Activated T-cell treated with anti-CD3 and anti-CD28 coated beads, Interleukin-2, amount 50 U/mL, for 72 hours (primary cell): ENCODE measurements at places on chromosomes 3 and 15. TPM values are rescaled to one million over a fixed set of nuclear protein-coding genes. Genes with fewer than 3 reads are reported as not detected.
A peak's percentile ranks its signal among the peaks of the same experiment; 100 is the strongest.

GRCh38 chr3:113212844-113213375 lies 1.6 kb downstream of the BOC start:
- H3K27me3 ChIP-seq: peaks cover 59% of the 10 kb centered on the region
- peaks cover 5% of the 10 kb centered on the region for H3K36me3 ChIP-seq
- no peak overlapping the region for H3K27ac ChIP-seq
- DNase-seq: no peak
- H3K4me1 ChIP-seq: peaks cover 12% of the 10 kb centered on the region

- H3K4me3 ChIP-seq: no peak overlapping the region
- DNase-seq: no peak
- no peaks in the 10 kb centered on the region for H3K4me1 ChIP-seq
- H3K36me3 ChIP-seq: no peaks in the 10 kb centered on the region
- no peaks in the 10 kb centered on the region for H3K27me3 ChIP-seq
Observed at GRCh38 chr15:81886080-81886479, 159.7 kb downstream of the MEX3B start.

- peaks cover 43% of the 10 kb centered on the region for H3K4me1 ChIP-seq
- H3K27ac ChIP-seq: peak overlapping the region; percentile 67
- DNase-seq: peak; percentile 40
- H3K36me3 ChIP-seq: peaks cover 5% of the 10 kb centered on the region
- H3K4me3 ChIP-seq: peak overlapping the region; percentile 89
Observed at GRCh38 chr3:12662593-12663400, 1.1 kb downstream of the RAF1 start.

- no peak overlapping the region for H3K27ac ChIP-seq
- no peak overlapping the region for H3K4me3 ChIP-seq
- no peak for DNase-seq
- H3K36me3 ChIP-seq: peaks cover 54% of the 10 kb centered on the region
- H3K4me1 ChIP-seq: peaks cover 58% of the 10 kb centered on the region
- no peaks in the 10 kb centered on the region for H3K27me3 ChIP-seq
Observed at GRCh38 chr3:184320104-184320445, 5.7 kb downstream of the EIF4G1 start.

CCR9 gene
- 0.14 TPM for total RNA-seq

DNA sequence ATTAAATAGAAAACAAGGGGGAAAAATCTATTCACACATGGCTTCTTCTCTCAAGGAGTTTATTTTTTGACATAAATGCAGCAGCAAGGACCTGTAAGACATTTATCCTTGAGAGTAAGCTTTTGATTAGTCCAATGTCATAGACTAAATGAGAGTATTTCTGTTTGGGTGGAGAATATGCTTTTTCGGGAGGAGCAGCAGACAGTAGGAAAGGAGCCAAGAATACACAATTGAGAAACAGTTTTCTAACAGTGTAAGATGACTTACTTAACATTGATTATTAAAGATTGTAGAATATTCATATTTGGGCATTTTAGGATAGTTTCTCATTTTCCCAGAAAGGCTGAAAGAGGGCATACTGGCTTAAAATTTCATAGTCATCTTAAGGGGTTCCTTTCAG lies 65.9 kb upstream of the PAQR5 start:
- H3K4me3 ChIP-seq: no peak overlapping the region
- H3K36me3 ChIP-seq: no peaks in the 10 kb centered on the region
- peaks cover 10% of the 10 kb centered on the region for H3K4me1 ChIP-seq
- DNase-seq: no peak
- H3K27me3 ChIP-seq: no peaks in the 10 kb centered on the region
- H3K27ac ChIP-seq: no peak overlapping the region
